GM13976 (cell line): ENCODE measurements at places on chromosomes 7 and 10.
A peak's percentile ranks its signal among the peaks of the same experiment; 100 is the strongest.

- no peak for DNase-seq
These were observed 43.4 kb downstream of the CDK1 start for GRCh38 chr10:60821656-60822055.

DNA sequence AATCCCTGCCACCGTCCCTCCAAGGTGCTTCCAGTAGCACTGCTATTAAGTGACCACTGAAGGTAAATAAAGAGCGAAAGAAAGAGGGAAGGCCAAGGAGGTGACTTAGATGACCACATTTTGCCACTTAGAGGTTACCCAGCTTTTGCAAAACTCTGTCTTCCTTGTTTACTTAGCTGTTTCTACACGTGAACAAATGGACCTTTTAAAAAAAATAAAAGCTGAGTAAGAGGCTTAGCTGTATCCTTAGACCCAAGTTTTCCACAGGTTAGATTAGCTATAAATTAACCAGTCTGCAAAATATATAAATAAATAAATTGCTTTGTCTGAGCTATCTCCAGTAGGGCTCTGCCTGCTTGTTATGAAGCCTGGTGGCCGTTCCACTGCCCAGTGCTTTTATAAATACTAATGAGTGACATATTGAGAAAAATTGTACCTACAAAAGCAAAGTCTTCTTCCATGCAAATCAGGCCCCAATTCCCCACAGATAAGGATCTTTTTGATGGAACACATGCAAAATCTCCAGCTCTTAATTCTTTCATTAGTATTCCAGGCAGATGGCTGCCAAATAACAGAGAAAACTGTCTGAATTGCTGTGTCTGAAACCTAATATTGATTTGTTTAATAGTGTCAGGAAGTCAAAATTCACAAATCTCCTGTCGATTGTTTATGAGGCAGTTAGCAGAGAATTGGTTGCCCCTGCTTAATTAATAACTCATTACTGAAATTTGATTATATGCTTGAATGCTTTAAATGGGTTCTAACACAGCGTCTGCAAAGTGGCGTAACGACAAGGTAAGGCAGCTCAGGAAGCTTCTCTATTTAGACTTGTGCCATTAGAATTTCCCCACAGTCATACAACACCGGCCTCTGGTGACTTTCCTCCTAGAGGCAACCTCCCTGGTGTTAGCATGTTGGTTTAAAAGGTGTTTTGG, 176.7 kb downstream of the EMX2 start:
- no peak for DNase-seq

- peak; percentile 60 for DNase-seq
These were observed 73.2 kb downstream of the SFMBT2 start for GRCh38 chr10:7337431-7338171.

DNA sequence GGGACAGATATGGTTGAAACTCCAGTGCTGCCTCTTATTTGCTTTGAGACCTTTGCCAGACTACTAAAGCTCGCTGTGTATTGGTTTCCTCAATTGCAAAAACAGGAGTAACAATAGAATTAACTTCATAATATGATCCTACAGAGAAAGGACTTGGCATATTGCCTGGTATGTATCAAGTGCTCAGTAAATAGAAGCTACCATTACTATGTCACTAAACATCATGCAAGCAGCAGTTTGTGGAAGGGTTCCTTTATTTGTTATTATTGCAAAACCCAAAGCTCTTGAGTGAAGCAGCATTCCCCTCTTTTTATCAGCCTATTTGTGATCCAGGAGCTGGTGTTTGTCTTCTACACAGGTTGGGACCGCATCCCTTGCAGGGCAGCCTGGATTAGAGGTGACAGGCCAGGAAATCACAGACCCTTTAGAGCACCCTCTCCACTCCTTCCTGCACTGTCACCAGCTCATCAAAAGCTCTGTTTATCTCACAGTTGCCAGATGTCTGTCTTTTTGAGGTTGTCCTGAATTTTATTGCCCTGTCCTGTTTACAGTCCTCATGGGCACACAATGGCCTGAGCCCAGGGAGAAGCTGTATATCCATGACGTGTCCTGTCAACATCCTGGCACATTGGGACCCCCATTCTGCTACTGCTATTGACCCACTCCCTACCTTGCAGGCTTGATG, 121.5 kb downstream of the SNX10 start:
- DNase-seq: no peak

DNA sequence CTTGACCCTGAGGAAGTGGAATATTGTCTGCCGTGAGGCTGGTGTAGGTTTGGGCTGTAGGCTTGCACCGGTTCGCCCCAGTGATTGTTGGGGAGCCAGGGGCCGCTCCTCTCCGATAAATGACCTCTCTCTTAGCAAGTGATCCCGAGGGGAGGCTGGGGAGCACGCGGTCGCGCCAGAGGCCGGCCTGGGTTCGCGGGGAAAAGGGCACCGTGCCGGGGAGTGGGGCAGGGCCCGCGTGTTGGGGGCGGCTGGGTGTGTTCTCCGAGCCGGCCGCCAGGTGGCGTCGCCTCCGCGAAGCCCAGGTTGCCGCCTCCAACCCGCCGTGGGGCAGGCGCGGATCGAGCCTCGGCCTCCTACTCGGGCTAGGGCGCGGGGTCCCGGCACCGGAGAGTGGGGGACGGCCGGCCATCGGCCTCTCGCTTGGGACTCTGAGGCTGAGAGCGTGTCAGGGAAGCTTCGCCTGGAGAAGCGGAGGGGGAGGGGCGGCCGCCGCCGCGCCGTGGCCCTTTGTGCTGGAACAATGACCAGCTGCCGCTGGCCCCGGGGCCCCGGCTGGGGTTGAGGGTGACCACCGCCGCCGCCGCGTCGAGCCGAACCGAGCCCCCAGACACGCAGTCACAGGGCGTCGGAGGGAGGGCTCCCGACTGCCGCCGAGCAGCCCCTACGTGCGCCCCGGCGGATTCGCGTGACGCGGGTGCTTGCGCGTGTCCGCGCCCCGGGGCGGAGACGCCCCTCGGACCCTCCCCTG, 442 bp upstream of the LZTS2 start:
- DNase-seq: peak; percentile 94

DNA sequence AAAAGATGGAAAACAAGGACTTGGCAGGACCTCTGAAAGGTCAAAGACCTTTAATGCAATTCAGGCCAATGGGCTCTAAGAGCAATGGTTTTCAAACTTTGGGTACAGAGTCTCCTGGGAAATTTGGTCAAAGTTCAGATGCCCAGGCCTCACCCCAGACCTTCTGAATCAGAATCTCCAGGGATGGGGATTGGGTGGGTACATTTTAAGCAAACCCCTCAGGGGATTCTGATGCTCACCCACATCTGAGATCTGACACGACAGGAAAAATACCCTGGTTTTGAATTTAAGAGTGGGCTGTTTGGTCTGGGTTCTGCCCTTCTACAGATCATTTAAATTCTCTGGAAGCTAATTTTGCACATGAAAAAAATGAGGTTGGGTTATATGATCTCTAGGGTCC, 214.8 kb upstream of the PLXNA4 start:
- no peak for DNase-seq

DNA sequence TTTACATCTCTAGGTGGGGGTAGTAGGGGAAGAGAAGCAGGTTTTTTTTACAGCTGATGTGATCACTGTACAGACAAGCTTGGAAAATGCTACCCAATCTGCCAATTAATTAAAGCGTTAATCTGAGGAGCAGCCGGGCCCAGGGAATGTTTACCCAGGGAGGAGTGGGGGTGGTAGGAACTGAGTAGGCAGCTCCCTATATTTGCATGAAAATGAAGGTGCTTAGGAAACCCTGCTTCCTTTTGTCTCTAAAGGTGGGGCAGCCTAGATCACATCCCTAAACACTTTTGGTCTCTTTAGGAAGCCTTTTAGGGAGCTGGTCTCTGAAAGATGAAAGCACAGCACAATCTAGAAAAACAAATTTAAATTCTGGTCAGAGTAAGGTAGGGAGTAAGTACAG, 53.0 kb upstream of the NFKB2 start:
- no peak for DNase-seq

DNA sequence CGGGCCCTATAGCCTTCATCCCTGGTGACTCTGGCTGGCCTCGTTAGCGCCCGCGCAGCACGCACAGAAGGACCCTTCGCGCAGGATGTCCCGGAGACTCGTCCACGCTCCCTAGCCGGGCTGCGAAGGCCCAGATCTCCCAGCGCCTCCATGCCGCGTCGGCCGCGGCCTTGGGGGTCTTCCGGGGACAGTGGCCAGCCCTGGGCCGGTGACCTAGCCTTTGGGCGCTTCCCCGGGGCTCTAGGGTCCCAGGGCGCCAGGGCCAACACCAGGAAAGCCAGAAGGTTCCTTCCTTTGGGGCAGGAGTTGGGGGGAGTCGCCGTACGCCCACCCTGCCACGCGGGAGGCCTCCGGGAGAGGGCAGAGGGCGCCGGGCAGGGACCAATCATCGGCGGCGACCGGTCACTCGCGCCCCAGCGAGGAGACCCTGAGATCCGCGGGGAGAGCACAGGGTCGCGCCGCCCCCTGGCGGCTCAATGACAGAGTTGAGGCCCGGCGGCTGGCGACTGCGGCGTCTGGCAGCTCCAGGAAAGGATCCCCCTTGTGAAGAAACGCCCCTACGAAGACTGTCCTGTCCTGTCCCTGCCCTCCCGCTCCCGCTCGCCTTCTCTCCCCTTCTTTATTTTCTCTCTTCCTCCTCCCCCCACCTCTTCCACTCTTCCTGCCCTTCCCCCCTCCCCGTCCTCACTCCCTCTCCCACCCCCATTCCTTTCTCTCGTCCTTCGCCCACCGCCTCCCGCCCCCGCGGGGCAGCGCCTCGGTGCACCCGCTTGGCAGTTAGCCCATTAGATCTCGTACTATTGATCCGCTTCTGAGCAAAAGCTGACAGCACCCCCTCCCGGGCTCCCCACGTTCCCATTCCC, 62.3 kb upstream of the LBX1 start:
- DNase-seq: peak; percentile 83
